ENCODE measurements at places on chromosomes 7 and 10.

GRCh38 chr10:100579261-100580090 lies 43.7 kb downstream of the HIF1AN start:
- DNase-seq, result no peak

DNA sequence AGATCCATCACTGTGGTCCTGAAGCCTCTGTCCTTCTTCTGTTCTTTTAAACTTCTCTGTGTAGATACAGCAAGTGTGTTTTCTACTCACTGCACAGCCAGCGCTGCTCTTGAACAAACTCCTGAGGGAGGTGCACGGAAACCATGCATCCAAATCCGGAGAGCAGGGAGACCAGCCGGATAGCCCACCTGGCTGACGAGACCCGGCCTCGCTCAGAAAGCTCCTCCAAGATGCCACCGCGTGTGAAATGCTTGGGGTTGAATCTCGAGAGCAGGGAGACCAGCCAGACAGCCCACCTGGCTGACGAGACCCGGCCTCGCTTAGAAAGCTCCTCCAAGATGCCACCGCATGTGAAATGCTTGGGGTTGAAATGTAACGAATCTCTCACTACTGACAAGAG lies 602.0 kb downstream of the PTPRN2 start:
- no peak for DNase-seq

DNA sequence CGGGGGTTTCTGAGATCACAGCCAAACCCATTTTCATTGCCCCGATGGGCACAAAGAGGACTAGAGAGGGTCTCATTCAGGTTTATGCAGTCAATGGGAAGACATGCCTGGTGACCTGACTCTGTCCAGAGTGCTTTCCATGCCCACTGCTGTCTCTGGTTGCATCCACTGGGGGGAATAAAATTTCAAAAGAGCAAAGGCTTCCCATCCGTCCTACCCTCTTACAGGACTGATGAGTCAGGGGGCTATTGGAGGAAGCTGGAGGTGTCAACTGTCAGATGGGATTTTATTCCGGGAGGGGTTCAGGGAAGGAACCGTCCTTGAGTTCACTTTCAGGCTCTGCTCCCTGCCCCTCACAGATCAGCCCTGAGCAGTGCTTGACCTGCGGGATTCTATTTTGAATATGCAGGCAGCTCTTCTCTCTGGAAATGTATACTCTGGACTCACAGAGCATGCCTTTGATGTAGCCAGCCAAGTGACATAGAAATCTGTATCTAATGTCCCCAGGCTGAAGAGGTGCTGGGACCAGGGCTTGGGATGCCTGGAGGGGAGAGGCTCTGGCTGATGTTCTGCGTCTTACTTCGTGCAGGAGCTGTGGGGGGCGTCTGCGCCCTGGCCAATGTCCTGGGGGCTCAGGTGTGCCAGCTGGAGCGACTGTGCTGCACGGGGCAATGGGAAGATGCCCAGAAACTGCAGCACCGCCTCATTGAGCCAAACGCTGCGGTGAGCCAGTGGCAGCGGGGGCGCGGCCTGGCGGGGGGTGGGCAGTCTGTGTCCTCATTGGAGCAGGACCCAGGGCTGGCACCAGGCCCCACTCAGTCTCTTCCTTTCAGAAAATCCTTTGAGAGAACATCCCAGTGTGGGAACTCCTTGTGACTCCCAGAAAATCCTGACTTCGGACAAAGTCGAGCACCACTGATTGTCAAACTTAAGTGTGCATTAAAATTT lies 12.0 kb downstream of the C10orf62 start:
- no peak for DNase-seq

GRCh38 chr10:26291721-26292480 lies 75.3 kb downstream of the GAD2 start:
- DNase-seq, result no peak

DNA sequence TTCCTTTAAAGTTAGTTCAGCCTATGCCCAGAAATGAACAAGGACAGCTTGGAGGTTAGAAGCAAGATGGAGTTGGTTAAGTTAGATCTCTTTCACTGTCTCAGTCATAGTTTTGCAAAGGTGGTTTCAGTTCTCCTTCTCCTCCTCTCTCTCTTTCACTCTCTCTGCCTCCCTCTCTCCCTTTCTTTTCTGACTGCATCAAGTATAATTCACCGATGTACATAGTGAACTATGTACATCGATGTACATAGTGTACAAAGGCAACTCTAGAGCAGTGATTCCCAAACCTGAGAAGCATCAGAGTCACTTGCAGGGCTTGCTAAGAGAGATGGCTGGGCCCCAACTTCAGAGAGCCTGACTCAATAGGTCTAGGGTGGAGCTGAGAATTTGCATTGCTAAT lies 1259.7 kb downstream of the TYW1 start:
- DNase-seq, result no peak

DNA sequence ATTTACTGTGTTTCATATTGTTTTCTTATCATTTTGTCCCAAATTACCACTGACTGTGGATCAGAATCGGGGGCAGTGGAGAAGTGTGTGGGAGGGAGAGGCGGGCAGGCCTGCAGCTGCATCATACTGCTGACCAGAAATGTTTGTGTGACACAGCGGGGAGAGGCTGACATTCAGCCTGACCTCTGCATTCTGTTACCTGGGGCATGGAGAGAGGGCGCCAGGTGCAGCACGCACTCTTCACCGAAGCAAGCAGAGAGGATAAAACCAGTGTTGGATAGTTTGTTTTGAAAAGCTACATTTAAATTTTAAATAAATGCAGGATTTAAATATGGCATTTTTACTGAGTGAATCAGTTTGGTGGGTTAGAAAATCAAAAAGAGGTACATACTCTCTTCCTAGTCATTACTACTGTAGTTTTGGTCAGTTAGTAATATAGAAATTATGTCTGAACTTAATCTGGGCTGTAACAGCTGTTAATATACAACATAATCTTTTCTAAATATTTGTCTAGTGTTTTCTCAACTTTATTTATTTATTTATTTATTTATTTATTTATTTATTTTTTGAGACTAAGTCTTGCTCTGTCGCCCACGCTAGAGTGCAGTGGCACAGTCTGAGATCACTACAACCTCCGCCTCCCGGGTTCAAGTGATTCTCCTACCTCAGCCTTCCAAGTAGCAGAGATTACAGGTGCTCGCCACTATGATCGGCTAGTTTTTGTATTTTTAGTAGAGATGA lies 8.8 kb upstream of the STMP1 start:
- no peak for DNase-seq

DNA sequence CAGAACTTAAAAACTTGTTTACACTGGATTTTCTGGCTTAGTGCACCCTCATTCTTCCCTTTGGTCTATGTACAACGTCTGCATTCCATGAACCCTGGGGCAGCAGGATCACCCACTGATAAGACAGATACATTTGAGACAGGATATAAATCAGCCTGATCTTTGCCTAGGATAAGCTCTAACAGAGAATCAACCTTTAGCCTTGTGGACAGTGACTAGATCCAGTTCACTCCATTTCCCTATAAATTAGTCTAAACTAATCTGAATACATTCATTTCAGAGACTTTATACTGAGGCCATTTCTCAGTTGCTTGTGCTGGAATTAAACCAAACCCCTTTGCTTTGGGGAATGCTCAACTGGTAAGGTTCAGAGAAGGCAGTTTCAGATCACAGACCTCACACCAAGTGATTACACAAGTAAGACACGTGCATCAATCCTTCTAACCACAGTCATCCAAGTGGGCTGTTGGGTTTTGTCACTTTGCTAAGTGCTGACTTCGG lies 639.8 kb upstream of the FZD8 start:
- peak; percentile 41 for DNase-seq

DNA sequence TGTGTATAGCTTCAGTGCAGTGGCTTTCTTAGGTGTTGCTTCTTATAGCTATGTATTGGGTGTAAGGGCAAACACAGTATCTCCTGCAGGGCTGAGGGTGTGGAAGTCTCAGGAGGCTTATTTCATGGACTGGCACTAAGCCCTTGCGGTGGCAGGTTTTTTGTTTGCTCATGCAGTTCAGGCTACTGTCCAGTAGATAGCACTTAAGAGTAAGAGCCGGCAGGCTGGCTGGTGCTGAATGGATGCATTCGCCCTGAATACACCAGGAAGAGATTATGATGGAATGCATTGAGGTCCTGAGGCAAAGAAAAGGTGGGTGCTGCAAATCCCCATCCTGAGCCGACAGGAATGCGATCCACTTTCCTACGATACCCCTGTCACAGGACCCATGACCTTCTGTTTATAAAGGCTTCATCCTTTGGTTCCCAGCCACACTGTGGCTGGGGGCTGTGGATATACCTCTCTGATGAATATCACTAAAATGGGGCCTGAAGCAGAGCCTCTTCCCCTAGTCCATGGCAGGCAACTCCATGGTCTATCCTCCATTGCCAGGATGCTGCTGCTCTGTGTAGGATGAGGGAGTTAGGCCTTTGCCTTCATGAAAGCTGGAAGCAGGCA lies 44.9 kb downstream of the ANXA8 start:
- DNase-seq, result peak; percentile 20

DNA sequence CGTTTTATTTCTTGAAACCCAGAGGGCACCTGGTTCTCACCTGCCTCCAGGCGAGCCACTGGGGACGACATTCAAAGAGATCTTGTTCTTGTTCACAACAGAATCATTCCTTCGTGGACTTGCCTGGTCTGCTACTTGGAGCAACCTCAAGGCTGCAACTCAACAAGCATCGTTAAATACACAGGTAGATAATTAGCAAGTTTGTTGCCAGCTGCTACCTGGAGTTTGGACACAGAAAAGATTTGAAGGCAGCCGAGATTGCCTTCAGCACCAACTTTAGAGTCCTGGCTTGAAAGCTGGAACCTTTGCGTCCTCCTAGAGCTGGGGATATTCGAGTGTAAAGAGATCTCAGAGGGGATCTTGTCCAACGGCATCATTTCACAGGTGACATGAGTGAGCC lies 89.6 kb upstream of the C7orf33 start:
- DNase-seq, result no peak

DNA sequence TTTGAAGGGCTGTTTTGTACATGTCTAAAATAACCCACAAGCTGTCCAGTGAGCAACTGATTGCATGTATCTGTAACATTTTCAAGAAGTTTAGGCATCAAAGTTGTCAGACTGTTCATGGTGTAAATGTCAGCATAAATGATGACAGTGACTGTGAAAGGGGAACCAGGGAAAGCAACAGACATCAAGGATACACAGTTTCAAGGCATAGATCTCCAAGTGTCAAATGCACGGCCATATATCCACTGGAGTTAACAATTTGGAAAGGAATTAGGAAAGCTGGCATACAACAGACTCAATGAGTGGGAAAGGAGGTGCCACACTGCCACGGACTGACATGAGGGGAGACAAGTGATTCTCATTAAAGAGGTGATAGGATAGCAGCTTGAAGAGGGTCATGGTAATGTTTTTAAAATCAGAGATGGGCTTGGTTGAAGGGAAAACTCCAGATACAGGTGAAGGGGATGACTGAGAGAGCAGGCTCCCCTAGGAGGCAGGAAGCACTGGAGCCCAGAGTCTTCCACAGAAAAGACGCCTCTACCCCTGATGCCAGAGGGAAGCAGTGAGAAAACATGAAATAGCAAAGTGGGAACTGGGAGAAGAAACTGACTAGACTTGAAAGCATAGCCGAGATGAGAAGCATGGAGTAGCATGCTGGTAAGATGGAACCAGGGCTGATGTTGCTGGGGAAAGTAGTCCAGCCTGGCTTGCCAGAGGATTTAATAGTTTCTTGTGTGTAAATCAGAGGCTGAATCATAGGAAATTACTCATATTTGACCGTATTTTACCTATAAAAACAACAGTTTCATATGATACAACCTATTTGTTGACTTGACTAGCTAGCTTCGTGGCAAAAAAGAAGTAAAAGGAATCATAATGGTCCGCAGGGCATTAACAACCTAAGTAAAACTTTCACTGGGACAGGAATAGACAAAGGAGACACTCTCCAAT lies 18.6 kb downstream of the NSMCE4A start:
- peak; percentile 21 for DNase-seq

DNA sequence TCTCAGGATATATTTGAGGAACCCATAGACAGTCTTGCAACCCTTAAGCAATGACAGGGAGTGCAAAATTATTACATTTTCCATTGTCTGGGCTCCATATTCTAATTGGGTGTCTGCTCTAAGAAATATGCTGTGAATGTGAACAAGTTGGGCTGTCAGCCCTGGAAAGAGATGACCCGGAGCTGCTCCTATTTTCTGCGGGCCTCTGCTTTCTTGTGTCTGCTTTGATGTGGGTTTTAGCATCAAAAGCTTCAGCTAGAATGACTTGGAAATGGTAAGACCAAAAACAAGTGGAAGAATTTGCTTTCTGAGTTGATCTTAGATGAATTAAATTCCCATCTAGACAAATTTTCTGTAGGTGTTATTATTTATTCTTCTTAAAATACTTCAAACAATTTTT lies 343.6 kb upstream of the IGFBP3 start:
- no peak for DNase-seq

GRCh38 chr7:108252177-108252576 lies 122.0 kb upstream of the LAMB4 start:
- no peak for DNase-seq

GRCh38 chr7:158094671-158095226 lies 492.9 kb downstream of the PTPRN2 start:
- no peak for DNase-seq

DNA sequence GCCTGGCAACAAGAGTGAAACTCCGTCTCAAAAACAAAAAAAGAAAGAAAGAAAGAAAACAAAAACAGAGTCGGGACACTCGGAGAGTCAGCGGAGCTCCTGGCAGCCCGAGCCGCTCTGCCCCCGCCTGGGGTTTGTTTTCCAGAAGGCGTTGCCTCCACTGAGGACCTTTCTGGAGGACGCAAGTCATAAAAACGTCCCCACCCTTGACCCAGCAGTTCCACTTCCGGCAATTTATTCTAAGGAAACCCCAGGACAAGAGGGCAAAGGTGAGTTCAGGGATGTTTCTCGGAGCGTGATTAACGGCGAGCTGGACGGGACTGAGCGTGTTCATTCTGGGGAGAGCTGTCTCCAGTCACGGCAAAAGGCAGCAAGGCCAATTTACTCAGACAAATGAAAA lies 27.0 kb upstream of the SUN1 start:
- DNase-seq, result no peak

DNA sequence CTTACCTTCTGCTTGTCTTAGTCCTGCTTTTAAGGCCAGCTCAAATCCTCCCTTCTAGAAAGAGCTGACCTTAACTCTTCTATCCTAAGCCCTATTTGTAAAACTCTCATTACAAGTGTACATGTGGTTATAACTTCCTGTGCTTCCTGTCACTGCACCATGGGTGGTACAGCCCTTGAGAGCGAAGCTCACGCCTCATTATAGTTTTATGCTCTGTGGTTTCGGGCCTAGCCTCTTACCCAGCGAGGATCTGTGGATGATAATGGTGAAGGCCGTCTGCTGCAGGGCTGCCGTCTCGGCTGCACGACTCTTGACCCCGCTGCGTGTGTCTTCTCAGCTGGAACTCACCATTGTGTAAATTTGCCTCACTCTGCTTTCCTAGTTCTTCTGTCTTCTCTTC lies 74.6 kb downstream of the CUL1 start:
- no peak for DNase-seq

DNA sequence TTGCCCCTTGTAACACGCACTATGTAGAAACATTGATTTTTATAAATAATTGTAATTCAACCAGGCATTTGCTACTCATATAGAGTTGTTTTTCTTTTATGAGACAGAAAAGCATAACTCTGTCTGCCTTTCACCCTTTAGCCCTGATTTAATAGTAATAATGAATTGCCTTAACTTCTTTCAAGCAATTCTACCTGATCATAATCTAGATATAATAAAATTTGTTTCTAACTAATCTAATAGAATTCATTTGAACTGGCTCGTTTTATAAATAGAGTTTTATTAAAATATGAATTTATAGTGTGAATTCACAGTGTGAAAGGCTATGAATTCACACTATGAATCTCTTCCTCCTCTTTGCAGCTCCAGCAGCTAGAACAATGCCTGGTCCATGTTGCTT lies 184.1 kb upstream of the PTN start:
- DNase-seq, result no peak

All from skeletal muscle cell (primary cell).